Central memory CD8-positive, alpha-beta T cell (primary cell): ENCODE measurements at places on chromosomes 13 and 19.

- no peak for DNase-seq
- H3K27ac ChIP-seq, result no peak overlapping the region
- H3K4me3 ChIP-seq, result no peak overlapping the region
- H3K4me1 ChIP-seq, result no peaks in the 10 kb centered on the region
- H3K36me3 ChIP-seq, result no peaks in the 10 kb centered on the region
These were observed 29.1 kb upstream of the TSC22D1 start for GRCh38 chr13:44605275-44605674.

DNA sequence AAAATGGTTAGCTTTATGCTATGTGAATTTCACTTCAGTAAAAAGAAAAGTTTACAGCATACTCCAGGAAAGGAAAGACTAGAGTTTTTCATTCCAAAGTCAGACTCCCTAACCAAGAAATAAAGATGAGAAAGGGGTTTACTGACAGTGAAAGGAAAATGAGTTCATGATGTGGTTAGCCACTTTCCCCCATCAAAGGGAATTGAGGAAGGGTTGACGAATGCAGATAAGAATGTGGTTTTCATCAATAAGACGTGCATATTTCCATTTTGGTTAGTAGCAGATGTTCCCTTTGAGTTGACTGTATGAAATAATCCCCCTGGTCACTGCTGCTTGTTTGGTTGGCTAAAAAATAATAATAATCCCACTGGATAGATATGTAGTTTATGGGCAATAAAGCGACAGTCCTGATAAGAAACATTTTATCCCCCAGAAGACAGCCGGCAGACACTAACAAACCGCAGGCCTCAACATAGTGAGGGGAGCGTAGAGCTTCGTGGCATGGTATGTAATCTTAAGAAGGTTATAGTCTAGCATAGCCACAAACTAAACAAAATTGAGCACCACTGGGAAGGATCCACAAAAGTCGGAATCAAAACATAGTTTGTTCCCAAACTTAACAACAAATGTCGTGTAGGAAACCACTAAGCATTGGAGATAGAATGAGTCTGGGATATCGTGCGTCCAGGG, 114.8 kb downstream of the COL4A2 start:
- DNase-seq, result no peak
- H3K4me3 ChIP-seq, result no peak overlapping the region
- no peaks in the 10 kb centered on the region for H3K36me3 ChIP-seq
- no peak overlapping the region for H3K27ac ChIP-seq

- H3K4me3 ChIP-seq, result no peak overlapping the region
- DNase-seq, result no peak
- H3K36me3 ChIP-seq, result peaks cover 12% of the 10 kb centered on the region
- no peak overlapping the region for H3K27ac ChIP-seq
These were observed 6.3 kb upstream of the HCN2 start for GRCh38 chr19:583198-583967.

- H3K4me3 ChIP-seq, result no peak overlapping the region
- no peak overlapping the region for H3K27ac ChIP-seq
- H3K27me3 ChIP-seq, result no peaks in the 10 kb centered on the region
- no peaks in the 10 kb centered on the region for H3K36me3 ChIP-seq
- no peaks in the 10 kb centered on the region for H3K4me1 ChIP-seq
These were observed 1257.3 kb downstream of the DIAPH3 start for GRCh38 chr13:58906329-58907007.

- DNase-seq, result no peak
- H3K4me3 ChIP-seq, result no peak overlapping the region
- no peaks in the 10 kb centered on the region for H3K4me1 ChIP-seq
- H3K27ac ChIP-seq, result no peak overlapping the region
- no peaks in the 10 kb centered on the region for H3K36me3 ChIP-seq
These were observed 270.8 kb downstream of the SPRY2 start for GRCh38 chr13:80070024-80070703.

DNA sequence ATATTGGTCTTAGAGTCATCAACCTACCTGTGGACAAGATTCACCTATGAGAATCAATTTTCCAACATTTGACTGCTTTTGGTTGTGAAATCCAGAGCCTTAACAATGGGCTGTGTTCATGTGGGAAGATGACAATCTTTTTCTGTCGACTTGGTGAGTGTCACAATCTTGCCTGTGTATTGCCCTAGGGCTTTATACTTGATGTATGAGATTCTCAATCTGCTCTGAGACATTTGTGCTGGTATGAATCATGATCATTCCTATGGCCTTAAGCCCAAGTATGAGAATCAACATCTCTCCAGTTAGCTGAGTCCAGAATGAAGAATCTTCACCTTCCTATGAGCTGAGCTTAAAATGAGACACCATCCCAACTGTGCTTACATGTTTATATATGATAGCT, 68.7 kb downstream of the ZNF726 start:
- H3K4me1 ChIP-seq, result no peaks in the 10 kb centered on the region
- no peak overlapping the region for H3K27ac ChIP-seq
- H3K4me3 ChIP-seq, result no peak overlapping the region
- H3K36me3 ChIP-seq, result no peaks in the 10 kb centered on the region
- DNase-seq, result no peak
- no peaks in the 10 kb centered on the region for H3K27me3 ChIP-seq

DNA sequence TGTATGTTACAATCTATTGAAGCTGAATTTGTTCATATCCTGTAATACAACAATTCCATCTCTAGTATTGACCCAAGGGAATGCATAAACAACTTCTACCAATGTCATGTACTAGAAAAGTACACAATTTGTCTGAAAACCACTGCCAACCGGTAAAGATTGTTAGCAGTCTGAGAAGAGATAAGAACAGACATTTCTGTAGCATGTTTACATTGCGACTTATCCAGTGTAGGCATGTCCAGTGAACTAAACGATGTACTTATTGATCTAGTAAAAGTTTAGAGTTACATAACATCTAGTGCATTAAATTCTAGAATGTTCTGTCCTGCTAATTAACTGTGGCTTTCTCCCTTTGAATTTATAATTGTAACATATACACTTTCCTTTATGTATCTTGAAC, 425.9 kb downstream of the SLITRK6 start:
- H3K27me3 ChIP-seq, result no peaks in the 10 kb centered on the region
- H3K36me3 ChIP-seq, result no peaks in the 10 kb centered on the region
- H3K4me1 ChIP-seq, result no peaks in the 10 kb centered on the region
- H3K4me3 ChIP-seq, result no peak overlapping the region
- no peak overlapping the region for H3K27ac ChIP-seq

GRCh38 chr13:47826471-47826870, 174.6 kb downstream of the SUCLA2 start:
- H3K4me1 ChIP-seq, result no peaks in the 10 kb centered on the region
- no peak for DNase-seq
- H3K4me3 ChIP-seq, result no peak overlapping the region
- H3K36me3 ChIP-seq, result no peaks in the 10 kb centered on the region

- H3K4me3 ChIP-seq, result peak overlapping the region; percentile 98
- H3K27ac ChIP-seq, result peak overlapping the region; percentile 97
- peaks cover 27% of the 10 kb centered on the region for H3K36me3 ChIP-seq
These were observed 4.2 kb downstream of the PPP6R1 start for GRCh38 chr19:55254625-55254977.

- H3K4me3 ChIP-seq, result no peak overlapping the region
- H3K36me3 ChIP-seq, result peaks cover 6% of the 10 kb centered on the region
- H3K27me3 ChIP-seq, result no peaks in the 10 kb centered on the region
These were observed 57.4 kb upstream of the RCBTB2 start for GRCh38 chr13:48590141-48590901.

GRCh38 chr19:2011169-2011568, 4.3 kb downstream of the BTBD2 start:
- H3K27me3 ChIP-seq, result no peaks in the 10 kb centered on the region
- H3K36me3 ChIP-seq, result peaks cover 4% of the 10 kb centered on the region
- H3K4me3 ChIP-seq, result no peak overlapping the region
- peaks cover 26% of the 10 kb centered on the region for H3K4me1 ChIP-seq

DNA sequence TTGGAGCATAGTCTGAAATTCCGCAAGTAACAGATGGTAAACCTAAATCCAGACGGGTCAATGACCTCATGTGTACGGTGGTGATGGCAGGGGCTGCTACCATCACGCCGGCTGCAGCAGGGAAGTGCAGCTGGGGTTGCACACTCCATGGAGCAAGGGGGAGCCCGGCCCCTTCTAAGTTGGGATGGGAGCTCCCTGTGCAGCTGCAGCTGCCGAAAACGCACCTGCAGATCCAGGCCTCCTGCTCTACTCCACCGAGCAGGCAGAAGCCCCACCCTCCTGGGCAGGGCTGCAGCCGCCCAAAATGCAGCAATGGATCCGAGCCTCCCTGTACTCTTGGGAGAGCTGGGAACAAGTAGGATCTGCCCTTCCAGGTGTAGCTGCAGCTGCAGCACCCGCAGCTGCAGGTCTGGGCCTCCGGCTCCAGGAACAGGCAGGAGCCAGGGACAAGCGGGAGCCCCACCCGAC, 25.5 kb downstream of the KBTBD6 start:
- H3K27ac ChIP-seq, result no peak overlapping the region
- H3K36me3 ChIP-seq, result no peaks in the 10 kb centered on the region
- H3K4me1 ChIP-seq, result no peaks in the 10 kb centered on the region

- H3K4me1 ChIP-seq, result no peaks in the 10 kb centered on the region
- no peak overlapping the region for H3K4me3 ChIP-seq
- H3K27ac ChIP-seq, result no peak overlapping the region
- DNase-seq, result no peak
- H3K27me3 ChIP-seq, result peaks cover 26% of the 10 kb centered on the region
These were observed 32.3 kb upstream of the FGF9 start for GRCh38 chr13:21638319-21639282.

GRCh38 chr19:20247016-20247683, 80.1 kb downstream of the ZNF486 start:
- H3K4me1 ChIP-seq, result peaks cover 9% of the 10 kb centered on the region
- H3K4me3 ChIP-seq, result no peak overlapping the region
- H3K27me3 ChIP-seq, result no peaks in the 10 kb centered on the region
- H3K27ac ChIP-seq, result no peak overlapping the region

- no peaks in the 10 kb centered on the region for H3K27me3 ChIP-seq
- H3K4me3 ChIP-seq, result no peak overlapping the region
- no peaks in the 10 kb centered on the region for H3K36me3 ChIP-seq
- H3K27ac ChIP-seq, result no peak overlapping the region
- H3K4me1 ChIP-seq, result no peaks in the 10 kb centered on the region
- DNase-seq, result no peak
These were observed 164.6 kb downstream of the TNFSF13B start for GRCh38 chr13:108433976-108434755.

- H3K27ac ChIP-seq, result no peak overlapping the region
- no peaks in the 10 kb centered on the region for H3K36me3 ChIP-seq
- H3K4me3 ChIP-seq, result no peak overlapping the region
- no peak for DNase-seq
- no peaks in the 10 kb centered on the region for H3K27me3 ChIP-seq
These were observed 20.8 kb downstream of the ZSCAN5C start for GRCh38 chr19:56222901-56223300.

DNA sequence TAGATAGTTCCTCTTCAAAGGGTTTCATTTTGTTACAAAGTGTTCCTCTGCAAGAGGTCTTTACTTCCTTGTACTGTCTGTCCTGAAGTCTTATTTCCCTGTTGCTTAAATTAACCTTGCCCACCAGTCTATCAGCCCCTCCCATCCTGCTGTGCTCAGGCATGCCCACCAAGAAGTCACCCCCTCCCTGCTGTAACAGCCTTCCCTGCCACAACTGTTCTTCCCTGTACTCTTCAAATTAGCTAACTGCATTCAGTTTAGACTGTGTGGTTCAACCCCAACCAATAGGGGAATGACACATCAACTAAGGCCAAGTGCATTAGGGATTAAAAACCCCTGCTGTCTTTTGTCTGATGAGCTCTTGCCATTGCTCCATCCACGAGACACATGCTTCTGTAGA, 34.4 kb upstream of the ZNF562 start:
- no peak for DNase-seq
- peaks cover 30% of the 10 kb centered on the region for H3K27me3 ChIP-seq
- H3K27ac ChIP-seq, result no peak overlapping the region
- H3K36me3 ChIP-seq, result peaks cover 3% of the 10 kb centered on the region

GRCh38 chr13:108316413-108316812, 46.9 kb downstream of the TNFSF13B start:
- H3K4me1 ChIP-seq, result no peaks in the 10 kb centered on the region
- H3K36me3 ChIP-seq, result no peaks in the 10 kb centered on the region
- no peak overlapping the region for H3K4me3 ChIP-seq

- H3K4me1 ChIP-seq, result no peaks in the 10 kb centered on the region
- DNase-seq, result no peak
- H3K27me3 ChIP-seq, result no peaks in the 10 kb centered on the region
- H3K27ac ChIP-seq, result no peak overlapping the region
These were observed 13.9 kb upstream of the OVOL3 start for GRCh38 chr19:36097036-36097435.

- H3K27ac ChIP-seq, result peak overlapping the region; percentile 66
- peak; percentile 45 for DNase-seq
- H3K36me3 ChIP-seq, result peaks cover 4% of the 10 kb centered on the region
These were observed 112.1 kb downstream of the ZIC5 start for GRCh38 chr13:99859178-99860177.

DNA sequence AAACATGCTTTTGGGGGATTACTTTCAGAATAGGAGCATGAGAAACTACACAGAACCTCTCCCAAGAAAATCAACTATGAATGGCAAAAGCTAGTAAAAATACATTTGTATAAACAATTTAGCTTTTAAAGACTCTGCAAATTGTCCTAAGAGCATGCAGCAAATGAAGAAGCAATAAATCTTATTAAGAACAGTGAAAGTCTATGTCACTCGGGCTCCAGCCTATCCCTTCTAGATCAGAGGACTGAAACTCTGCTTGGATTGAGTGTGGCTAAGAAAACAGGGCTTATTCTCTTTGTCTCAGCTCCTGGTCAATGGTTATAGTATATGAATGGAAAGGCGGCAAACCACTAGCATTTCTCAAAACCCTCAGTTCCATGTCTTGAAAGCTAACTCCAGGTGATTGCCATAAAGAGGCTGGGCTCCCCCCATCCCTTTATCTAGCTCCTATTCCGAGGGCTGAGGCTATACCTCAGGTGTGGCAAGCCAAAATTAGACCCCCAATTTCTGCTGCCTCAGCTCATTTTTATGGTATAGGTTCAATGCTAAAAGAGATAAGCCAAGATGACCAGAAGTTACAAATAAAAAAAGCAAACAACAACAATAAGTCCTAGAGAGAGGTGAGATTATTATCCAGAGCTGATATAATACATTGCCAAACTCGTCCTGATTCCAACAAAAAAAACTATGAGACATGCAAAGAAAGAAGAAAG, 953.2 kb downstream of the SLITRK6 start:
- H3K36me3 ChIP-seq, result no peaks in the 10 kb centered on the region
- no peak for DNase-seq
- H3K4me1 ChIP-seq, result no peaks in the 10 kb centered on the region
- H3K4me3 ChIP-seq, result no peak overlapping the region
- H3K27ac ChIP-seq, result no peak overlapping the region
- H3K27me3 ChIP-seq, result no peaks in the 10 kb centered on the region

GRCh38 chr19:7385062-7385461, 36.3 kb downstream of the ARHGEF18 start:
- DNase-seq, result no peak
- H3K27me3 ChIP-seq, result no peaks in the 10 kb centered on the region
- H3K4me3 ChIP-seq, result no peak overlapping the region
- H3K27ac ChIP-seq, result no peak overlapping the region
- H3K4me1 ChIP-seq, result peaks cover 27% of the 10 kb centered on the region
- peaks cover 64% of the 10 kb centered on the region for H3K36me3 ChIP-seq

GRCh38 chr19:43634506-43634871, 5.2 kb downstream of the CADM4 start:
- H3K27me3 ChIP-seq, result peaks cover 62% of the 10 kb centered on the region
- peaks cover 3% of the 10 kb centered on the region for H3K36me3 ChIP-seq
- H3K4me3 ChIP-seq, result no peak overlapping the region
- no peak for DNase-seq
